Right ventricle myocardium inferior (tissue), 1 donor: ENCODE measurements at places on chromosomes 2 and 18.

- DNase-seq: no peak
Measured at GRCh38 chr18:24466771-24467170, 6.3 kb downstream of the HRH4 start.

GRCh38 chr2:201233812-201234662 is 26.3 kb upstream of the CASP8 start:
- DNase-seq: no peak

- DNase-seq: no peak
Measured at GRCh38 chr2:61328707-61329251, 142.1 kb downstream of the USP34 start.

DNA sequence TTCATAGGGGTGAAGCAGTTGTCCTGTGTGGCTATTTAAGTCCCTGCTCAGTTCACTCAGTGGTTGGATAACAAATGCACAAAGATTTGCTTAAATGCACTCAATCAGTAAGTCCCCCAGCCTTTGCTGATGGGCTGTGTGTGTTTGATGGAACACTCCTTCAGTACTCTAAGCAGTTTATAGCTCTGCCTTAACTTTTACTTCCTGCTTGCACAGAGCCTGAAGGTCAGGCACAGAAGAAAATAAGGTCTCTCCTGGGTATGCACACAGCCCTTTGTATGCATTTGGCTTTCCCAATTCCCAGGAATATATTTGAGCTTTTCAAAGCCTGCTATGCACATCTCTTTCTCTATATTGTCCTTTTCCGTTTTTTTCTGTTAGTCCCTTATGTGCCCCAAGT is 208.7 kb upstream of the STK17B start:
- no peak for DNase-seq

- DNase-seq: no peak
Measured at GRCh38 chr2:44184106-44184505, 15.4 kb downstream of the PPM1B start.
